HS-27A (cell line): ENCODE measurements at places on chromosomes 1 and 21.
A peak's percentile ranks its signal among the peaks of the same experiment; 100 is the strongest.

DNA sequence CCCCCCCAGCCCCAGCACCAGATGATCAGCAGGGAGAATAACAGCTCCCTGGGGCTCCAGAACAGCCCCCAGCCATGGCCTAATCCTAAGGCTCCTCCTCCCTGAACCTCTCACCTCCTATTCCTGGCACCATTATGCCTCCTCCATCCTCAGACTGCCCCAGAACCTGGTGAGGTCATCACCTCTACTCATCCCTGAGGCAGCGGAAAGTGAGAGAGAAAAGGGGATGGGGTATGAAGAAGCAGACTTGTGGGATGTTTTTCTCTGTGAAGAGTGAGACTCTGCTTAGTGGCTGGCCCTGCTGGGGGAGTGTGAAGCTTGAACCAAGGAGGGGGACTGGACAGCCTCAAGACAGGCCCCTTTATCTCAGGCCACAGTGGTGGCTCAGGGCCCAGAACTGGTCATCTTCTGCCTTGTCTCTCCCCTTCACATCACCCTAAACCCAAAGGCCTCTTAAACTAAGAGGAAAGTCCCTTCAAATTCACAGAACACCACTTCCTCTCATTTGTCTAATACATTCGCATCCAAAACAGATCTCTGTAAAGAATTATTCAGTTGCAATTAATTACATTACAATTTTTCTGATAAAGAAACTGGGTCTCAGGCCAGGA is 2.2 kb upstream of the PPM1J start:
- DNase-seq, result no peak

GRCh38 chr1:81369833-81370232 is 430.9 kb upstream of the ADGRL2 start:
- no peak for DNase-seq

DNA sequence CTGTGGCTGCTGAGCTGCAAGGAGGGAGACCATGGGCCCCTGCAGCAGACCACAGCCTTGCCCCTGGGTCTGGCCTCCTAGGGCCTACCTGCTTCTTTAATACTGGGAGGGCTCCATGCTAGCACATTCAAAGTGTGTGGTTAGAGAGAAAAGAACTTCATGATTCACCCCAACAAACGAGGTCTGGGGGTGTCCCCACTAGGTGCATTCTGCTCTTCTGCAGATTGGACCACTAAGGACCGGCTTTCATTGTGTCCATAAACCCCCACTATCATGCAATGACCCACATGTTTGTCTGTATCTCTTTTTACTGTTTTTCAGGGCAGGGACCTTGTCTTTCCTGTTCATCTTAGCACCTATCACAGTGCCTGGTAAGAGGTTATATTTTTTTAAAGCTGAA is 185.4 kb downstream of the OMA1 start:
- DNase-seq, result no peak

DNA sequence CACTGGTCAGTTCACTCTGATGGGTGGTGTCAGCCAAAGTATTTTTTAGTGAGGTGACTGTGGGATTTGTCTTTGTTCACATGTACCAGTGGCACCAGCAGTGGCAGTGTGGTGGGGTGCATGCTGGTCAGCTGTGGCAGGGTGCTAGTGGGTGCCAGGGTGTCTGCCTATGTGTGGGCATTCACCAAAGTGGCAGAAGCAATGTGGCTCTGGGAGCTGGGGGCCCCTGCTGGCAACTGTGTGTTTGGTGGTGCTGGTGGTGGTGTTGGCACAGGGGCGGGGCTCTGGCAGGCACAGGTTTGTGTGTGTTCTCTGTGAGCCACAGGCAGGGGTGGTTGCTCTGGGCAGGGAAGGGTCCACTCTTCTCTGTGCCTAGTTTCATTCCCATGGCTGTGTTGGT is 161.5 kb downstream of the CENPF start:
- DNase-seq, result no peak

DNA sequence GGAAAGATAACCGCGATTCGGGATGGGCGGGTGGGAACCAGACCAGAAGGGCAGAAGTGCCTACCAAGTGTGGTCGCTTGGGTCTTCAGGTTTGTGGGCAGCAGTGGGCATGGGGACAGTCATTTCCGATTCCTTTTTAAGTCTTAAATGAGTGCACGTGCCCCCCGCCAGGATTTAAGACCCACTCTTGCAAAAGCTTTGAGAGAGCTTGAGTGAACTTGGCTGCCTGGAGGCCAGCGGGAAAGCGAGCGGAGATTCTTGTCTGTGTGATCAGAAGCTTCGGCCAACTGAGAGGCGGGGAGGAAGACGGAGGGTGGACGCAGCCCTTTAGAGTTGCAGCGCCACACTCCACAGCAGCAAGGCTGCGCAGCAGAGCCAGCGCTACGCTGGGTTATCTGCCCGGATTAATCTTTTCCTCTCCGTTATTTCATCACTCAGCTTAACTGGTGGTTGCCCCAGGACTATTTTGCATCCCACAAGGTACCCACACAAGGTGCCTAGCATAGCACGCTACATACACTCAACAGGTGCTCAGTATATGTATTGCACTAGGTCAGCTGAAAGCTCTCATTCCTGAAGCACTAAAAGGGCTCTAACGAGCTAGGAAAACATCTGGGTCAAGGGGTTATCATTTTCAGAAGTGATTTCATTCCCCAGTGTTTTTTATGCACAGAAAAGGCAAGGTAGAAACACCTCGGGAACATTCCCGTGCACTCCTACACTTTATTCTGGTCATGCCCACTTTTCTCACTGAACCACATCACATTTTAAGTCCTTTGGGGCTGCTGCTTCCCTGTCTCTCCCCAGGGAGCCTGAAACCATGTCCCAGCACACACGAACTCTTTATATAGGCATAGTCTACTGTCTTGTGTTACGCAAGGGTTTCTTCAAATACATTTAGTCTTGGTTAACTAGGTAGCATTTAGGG is 1.5 kb upstream of the BATF3 start:
- no peak for DNase-seq

GRCh38 chr1:163875200-163875926 is 553.6 kb downstream of the NUF2 start:
- peak; percentile 39 for DNase-seq

- DNase-seq, result no peak
Observed at GRCh38 chr1:241638909-241639622, 1.1 kb downstream of the CHML start.

GRCh38 chr1:86708920-86709319 is 4.5 kb downstream of the SH3GLB1 start:
- DNase-seq, result no peak

DNA sequence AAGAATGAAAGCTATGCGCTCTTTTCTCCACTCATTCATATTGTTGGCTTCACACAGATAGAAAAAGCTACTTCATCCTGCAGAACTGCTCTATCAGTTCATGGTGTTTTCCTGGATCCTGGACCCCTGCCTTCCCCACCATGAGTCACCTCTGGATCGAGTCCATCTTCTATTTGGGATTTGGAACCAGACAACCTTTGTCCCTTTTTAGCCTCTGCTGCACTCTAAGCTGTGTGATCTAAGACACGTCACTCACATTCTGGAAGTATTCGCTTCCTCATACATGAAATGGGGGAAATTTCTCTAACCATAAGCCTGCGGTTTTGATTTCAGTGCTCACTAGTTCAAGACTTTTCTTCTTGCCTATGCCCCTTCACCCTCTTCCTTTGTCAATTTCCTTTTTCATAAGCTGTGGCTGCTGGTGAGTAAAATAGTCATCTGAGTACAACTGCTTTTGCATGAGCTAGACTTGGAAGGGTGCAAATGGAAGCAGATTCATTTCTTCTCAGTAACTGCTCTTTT is 14.1 kb upstream of the DEGS1 start:
- peak; percentile 29 for DNase-seq

DNA sequence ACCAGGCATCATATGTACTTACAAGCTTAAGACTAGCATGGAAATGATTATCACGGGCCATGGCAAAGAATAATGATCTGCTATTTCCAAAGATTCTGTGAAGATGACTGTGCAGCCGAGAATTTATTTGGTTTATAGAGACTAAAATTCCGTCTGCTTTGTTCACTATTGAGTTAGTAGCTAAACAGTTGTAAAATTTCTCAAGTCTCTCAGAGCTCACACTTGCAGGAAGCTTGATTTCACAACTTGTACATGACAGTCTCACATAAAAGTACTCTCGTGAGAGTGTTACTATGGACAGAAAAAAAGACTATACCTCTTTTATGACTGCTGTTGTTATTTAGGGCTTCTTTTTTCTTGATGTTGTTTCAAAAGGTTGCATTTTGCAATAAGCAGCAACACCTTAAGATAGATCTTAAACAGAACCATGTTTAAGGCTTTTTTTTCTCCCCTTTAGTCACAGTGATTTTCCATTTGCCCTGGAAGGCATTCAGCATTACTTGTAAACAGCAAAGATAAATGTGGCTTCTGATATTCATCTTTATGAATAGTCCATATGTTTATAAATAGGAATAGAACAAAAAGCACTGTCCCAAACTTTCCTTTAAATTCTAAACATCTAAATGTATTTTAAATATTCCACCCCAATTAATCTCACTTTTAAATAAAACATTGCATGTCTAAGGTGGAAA is 24.8 kb downstream of the ST6GALNAC5 start:
- no peak for DNase-seq

DNA sequence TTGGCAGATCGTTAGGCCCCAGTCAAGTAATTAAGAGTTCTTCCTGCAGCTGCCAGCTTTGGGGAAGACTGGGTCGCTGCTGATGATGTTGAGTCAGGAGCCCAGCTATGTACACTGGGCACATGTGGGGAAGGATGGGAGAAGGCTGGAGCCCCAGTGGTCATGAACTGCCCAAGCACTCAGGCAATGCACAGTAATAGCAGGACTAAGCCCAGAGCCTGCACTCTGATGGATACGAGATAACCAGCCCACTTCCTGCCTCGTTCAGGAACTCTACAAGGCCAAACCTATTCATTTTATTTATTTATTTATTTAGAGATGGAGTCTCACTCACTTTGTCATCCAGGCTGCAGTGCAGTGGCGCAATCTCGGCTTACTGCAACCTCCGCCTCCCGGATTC is 81.1 kb upstream of the BTG3 start:
- no peak for DNase-seq

DNA sequence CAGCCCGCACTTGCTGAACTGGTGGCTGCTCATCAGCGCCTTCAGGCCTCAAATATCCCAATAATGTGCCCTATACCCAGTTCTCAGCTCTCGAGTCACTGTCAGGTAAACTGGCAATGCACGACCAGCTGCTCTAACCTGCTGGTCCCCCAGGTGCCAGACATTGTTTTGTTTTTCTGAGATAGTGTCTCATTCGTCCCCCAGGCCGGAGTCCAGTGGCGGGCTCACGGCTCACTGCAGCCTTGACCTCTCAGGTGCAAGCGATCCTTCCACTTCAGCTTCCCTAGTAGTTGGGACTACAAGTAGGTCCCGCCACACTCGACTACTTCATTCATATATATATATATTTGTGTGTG is 1.0 kb upstream of the NADK start:
- no peak for DNase-seq

- no peak for DNase-seq
Observed at GRCh38 chr21:14086553-14086952, 124.2 kb downstream of the LIPI start.
